NCI-H774 (cell line): ENCODE measurements at places on chromosomes 2 and 18.

DNA sequence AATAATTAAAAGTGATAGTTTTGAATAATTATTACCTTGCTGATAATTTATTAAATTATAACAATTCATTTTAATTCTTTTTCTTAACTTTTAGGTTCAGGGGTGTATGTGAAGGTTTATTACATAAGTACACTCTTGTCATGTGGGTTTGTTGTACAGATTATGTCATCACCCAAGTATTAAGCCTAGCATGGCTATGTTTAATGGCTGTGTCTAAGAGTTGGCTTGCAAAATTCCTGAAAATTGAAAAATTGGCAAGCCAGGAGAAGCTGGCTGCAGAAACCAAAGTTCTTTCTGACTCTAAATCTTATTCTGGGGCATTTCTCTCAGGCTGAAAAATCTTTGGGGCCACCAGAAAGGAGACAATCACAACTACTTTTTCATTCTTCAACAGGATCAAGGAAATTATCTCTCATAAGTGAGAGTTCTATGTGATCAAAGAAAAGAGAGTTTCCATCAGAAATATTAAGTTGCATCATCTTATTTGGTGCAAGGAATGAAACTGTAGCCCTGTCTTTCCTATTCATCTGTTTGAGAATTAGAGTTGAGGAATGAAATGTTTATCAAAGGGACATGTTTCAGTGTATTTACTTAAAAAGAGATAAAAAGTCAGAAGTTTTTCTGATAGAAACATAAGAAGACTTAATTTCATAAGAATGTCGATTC, 412.1 kb upstream of the CDH2 start:
- no peak for DNase-seq

GRCh38 chr18:23134780-23135549, at the start of gene CABLES1:
TSS of gene CABLES1 (plus strand) at chr18:23135485. CDS start at chr18:23135763, 278 bp downstream.
- DNase-seq: peak; percentile 59

GRCh38 chr2:30356071-30356470, 91.0 kb upstream of the LCLAT1 start:
- no peak for DNase-seq

- DNase-seq: peak; percentile 26
Observed at GRCh38 chr2:97995026-97995733, 568 bp downstream of the TMEM131 start.

DNA sequence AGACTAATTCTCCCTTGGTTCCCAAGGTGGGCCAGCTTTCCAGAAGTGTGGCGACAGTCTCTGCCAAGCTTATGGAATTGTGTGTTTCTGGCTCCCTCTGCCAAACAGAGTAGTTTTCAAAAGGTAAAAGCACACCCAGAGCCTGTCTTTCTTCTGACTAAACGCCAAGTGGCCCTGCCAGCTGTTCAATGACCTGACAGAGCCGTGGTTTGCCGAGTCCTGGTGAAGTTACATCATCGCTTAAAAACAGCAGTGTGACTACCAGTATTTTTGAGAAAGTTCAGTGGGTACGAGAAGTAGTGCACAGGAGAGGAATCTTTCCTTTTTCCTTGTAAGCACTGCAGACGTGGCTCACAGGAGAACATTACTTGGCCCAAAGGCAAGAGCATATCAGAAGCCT, 1.9 kb downstream of the PER2 start:
- peak; percentile 18 for DNase-seq

DNA sequence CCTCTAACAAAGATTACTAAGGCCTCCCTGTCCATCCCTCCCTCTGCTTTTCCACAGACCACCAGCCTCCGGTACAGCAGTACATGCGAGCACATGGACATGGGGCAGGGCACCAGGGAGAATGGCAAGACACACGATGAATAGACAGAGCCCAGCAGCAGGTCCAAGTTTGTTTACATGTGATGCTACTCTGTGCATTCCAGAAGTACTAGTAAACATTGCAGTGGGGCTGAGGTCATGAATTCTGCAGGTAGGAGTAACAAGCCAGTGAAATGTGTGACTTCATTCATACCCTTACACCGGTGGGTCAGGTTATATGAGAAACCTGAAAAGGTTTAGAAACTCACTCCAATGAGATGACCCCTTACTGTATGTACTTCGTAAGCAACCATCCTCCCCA, 205.7 kb downstream of the BCL11A start:
- no peak for DNase-seq

- DNase-seq: no peak
Observed at GRCh38 chr18:41820784-41821183, 134.2 kb upstream of the PIK3C3 start.

DNA sequence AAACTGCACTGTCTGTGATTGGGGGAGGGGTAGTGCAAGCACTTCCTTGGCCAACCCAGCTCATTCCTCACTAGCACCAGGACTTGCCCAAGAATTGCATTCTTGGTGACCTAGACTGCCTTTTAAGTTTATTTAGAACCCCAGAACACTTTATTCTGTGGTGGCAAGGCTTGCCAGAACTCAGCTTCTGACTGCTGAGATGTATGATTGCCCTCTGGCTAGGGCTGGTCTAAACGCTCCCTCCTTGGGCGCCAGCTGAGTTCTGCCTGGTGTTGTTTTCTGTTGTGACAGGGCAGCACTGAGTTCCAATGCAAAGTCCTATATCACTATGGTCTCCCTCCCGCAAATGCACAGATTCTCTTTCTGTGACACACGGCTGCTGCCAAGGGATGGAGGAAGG, 247.7 kb downstream of the ZNF385B start:
- DNase-seq: no peak

DNA sequence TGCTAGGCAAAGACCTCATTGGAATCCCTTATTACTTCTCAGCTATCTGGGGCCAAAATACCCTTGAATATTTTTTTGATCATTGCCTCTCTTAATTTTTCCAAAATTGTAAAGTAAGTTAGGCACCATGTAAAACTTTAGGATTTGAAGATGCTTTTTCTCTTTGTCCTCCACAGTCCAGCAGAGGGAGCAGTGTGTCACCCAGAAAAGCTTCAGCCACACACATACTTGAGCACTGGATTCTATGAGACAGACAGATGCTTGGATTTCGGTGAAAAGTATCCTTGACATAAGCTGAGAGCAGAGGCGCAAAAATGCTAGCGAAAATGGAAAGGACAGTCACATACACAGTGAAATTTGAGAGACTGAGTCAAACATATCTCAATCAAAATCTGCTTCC, 74.7 kb upstream of the KCNJ3 start:
- DNase-seq: peak; percentile 68

DNA sequence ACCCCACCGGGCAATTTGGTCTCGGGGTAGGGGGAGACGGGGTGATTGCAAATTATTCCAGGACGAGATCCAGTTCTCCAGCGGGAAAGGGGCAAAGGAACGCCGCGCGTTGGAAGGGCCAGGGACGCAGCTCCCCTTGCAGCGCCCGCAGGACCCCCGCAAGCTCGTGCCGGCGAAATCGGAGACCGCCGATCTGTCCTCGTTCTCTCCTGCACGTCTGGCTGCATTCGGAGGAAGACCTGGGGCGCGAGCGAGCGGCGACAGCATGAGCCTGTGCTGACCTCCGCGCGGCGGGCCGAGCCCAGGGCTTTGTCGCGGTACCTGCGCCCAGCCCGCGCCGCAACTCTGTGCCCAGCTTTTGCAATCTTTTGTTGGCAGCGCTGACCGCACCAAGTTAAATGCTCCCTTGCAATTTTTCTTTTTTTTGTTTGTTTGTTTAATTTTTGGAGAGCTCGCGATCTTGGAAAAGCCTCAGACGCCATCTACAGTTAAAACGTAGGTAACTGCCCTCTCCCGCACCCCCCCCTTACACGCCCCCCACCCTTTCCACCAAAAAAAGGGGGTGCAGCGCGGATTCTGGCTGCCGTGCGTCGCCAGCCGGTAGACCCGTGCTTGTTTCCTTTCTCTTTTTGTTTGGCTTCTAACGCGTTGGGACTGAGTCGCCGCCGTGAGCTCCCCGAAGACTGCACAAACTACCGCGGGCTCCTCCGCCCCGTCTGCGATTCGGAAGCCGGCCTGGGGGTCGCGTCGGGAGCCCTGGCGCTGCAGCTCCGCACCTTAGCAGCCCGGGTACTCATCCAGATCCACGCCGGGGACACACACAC, 667 bp downstream of the TRIB2 start:
- peak; percentile 42 for DNase-seq

- no peak for DNase-seq
Observed at GRCh38 chr2:20062615-20063545, 11.5 kb upstream of the LAPTM4A start.

- no peak for DNase-seq
Observed at GRCh38 chr2:9847140-9847539, 3.9 kb downstream of the TAF1B start.

GRCh38 chr2:174561283-174561971, 36.2 kb downstream of the WIPF1 start:
- peak; percentile 75 for DNase-seq

DNA sequence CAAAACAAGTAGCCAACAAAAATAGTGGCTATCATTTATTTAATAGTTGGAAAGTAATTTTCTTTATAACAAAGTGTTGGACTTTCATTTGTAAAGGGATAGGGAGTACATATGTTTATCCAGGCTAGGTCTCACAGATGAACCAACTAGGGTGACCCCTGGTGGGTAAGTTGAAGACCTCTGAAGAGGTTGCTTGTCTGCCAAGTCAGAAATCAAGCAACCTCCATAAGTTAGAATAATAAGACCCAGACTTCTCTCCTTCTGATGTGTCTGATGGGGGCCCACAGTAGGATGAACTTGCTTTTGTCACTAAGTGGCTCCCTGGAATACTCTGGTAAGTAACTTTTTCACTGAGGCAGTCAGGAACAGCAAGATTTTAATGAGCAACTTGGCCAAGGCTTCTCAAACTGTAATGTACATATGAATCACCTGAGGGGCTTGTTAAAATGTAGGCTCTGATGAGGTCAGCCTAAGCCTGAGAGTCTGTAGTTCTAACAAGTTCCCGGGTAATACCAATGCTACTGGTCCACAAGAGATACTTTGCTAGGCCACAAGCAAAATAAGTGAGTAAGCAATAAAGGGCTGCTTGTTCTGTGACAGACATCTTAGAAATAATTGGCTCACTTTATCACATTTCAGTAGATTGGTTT, 319.6 kb downstream of the PIK3C3 start:
- no peak for DNase-seq

DNA sequence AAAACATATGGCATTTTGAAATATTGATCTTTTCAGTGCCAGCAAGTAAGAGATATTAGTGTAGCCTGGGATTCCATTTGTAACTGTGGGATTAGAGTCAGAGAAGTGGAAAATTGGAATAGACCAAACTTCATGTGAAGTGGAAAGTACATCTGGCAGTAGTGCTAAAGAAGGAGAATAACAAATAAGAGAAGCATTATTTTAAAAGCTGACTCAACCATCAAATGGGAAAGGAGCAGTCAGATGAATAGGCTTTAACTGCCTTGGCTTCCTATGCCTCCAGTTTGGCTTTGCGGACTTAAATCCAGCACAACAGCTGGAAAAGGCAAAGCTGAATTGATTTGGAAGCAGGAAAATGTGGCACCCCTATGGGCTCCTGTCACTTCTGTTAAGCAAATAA, 623.1 kb downstream of the TSN start:
- no peak for DNase-seq

DNA sequence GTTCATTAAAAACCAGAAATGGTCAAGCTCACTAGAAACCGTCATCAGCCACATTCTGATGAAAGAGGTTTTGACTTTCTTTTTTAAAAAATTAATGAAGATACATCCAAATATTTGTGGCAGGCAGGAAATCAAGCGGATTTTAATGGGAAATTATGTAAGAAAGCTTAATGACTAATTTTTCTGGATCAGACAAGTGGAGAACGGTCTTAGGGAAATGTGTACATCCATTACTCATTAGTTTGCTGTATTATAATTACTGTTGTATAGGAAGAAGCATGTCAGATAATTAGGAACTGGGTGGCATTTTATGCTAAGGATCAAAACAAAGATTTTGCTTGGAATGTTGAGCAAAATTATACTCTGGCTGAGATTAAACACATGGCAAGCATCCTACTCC, 39.4 kb downstream of the AGAP1 start:
- DNase-seq: no peak

DNA sequence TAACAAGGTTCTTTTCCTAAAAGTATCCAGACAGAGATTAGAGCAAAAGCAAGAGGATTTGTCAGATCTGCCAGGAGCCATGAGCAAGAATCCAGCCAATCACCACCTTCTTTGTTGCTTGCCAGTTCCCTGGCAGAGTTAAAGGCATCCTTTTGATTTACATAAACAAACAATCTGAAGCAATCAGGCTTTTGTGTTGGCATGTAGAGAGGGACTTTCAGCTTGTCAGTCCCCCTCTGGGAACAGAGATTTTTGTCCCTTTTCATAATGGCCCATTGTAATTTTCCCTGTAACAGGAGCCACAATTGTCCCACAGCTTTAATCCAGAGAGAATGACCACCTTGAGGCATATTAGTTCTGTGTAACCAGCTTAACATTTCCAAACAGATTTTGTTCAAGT, at the start of gene ERMN:
ERMN (minus strand) TSS at position 39 of the 400 bp plus-strand sequence. CDS start 182 bp downstream, outside the sequence.
- peak; percentile 2 for DNase-seq

DNA sequence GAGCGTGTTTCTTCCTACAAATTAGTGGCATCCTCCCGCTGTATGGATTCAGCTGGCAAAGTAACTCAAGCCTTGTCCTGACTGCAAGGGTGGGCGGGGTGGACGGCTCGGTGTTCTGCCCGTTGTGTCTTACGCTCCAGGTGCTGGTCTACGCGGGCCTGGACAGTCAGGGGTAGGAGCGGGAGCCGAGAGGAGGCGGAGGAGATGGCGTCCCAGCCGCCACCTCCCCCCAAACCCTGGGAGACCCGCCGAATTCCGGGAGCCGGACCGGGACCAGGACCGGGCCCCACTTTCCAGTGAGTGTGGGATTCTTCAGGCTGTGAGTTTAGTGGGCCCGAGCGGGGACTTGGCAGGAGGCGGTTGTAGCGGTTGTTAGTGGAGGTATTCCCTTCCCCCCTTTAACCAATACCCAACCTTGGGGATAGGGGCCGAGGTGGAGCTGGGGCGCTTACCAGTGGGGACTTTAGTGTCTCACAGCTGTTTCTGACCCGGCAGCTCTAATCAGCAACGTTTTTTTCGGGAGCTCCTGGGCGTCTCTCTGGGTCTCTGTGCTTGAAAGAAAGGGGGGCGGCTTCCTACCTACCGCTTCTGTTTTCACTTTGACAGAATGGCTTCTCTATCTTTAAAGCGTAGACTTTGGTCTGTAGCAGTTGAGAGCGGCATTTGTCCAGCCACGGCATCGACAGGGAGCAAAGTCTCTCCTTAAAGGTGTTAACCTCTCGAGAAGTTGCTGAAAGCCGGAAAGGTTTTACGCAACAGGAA, at the start of the genes PEX13 and PUS10:
PEX13 (plus strand) TSS at position 165 of the 762 bp plus-strand sequence; CDS start at position 205, 40 bp downstream.
PUS10 (minus strand) TSS at position 700 of the 762 bp plus-strand sequence. CDS start 6,365 bp downstream, outside the sequence.
- DNase-seq: peak; percentile 59

GRCh38 chr2:146131785-146132184, 1611.9 kb upstream of the ZEB2 start:
- no peak for DNase-seq

DNA sequence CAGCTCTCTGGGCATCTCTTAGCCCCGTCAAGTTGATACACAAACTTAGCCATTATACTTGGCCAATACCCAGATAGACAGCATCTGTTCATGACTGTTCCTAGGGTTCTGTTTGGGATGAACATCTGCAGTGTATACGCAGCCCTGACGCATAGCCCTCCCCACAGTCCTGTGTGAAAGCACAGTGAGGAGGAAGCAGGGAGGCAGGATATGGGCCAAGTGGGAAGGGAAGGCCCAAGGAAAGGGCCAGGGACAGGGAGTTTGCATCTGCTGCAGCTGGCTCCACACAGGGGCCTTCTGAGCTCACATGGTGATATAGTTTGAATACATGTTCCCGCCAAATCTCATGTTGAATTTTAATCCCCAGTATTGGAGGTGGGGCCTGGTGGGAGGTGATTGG, 80.2 kb downstream of the CMPK2 start:
- DNase-seq: no peak

GRCh38 chr18:68676913-68677312, 38.0 kb downstream of the TMX3 start:
- DNase-seq: no peak

- no peak for DNase-seq
Observed at GRCh38 chr2:170165129-170165528, 12.8 kb upstream of the MYO3B start.
